ENCODE measurements at places on chromosomes 16 and 17.

DNA sequence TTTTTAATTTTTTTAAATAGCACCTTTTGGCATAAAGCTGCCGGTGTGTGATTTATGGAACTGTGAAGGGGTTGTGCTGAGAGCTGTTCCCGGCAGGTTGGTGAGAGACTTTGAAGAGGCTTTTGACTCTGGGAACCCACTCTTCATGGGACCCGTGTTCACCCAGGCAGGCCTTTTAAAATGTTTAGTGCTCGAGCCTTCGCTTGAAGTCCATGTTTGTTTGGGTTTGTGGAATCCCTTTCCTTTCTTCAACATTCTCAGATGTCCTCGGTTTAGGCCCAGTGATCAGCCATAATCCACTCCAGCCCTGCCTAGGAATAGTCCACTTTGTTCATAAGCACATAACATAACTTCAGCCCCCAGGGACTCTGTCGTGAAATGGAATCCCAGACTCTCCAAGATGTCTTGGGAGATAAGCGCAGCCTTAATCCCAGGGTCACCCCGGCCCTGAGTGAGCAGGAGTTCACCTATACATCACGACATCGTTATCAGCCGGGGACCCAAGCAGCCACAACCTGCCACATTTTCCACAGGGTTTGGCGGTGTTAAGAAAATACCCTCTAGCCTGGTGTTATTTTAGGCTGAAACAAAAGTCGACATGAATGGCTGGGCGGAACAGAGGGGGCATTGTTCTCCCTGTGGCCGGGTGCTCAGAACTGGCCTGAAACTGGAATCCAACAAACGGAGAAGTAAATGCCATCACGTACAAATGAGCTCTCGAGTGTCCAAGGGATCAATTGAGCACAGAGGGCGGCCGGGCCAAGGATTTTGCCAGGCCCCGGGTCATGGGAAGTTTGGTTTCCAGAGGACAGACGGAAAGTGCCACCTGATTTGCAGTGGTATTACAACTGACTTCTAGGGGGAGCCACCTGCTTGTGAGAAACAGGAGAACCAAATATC lies 145.7 kb upstream of the IRX3 start:
- no peak for DNase-seq

DNA sequence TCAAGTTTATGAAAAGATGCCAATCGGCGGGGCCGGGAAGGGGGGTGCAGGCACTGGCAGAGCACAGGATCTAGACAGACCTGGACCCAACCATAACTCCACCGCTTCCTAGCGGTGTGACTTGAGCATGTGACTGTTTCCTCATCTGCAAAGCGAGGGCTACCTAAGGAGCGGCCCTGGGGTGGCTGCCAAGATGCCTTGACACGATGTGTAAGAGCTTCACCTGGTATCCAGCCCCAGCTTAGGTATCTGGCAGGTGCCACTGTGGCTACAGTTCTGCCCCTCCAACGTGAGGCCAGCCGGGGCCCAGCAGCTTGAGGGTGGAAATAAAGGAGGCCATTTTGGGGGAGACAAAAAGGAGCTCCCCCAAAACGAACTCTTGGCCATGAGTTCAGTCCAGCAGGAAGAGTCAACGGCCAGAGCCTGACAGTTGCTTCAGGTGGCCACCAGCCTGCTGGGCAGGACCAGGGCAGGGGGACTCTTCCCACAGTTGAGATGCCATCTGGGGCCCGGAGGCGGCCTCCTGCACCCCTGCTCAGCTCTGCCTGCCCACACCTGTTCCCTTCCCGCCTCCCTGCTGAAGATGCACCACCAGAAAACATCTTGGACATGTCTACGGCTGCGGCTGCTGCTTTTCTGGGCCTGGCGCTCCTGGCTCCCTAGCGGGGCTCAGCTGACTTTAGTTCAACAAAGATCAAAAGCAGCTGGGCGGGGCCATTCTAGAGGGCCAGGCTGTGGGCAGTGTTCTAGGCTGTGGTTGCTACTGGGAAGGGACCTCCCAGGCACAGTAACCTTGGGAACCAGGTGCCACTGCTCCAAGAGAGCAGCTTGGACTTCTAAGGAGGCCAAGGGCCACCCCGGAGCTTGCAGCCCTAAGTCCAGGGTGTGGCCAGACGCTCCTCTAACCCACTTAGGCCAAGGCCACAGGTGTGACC lies 3.4 kb upstream of the MTSS2 start:
- no peak for DNase-seq

DNA sequence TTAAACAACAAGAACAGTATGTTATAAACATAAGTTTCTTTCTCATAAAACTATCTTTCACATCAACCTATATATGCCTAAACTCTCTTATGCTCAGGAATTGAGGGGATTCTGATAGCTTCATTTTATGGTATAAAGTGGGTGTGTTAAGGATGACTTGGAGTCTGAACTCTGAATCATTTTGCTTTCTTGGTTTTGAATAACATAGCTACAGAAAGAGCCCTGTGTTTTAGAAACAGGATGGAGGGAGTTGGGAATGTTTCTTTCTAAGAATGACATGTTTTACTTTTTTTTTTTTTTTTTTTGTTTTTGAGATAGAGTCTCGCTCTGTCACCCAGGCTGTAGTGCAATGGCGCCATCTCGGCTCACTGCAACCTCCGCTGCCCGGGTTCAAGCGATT lies 50.1 kb downstream of the RHOT1 start:
- no peak for DNase-seq

DNA sequence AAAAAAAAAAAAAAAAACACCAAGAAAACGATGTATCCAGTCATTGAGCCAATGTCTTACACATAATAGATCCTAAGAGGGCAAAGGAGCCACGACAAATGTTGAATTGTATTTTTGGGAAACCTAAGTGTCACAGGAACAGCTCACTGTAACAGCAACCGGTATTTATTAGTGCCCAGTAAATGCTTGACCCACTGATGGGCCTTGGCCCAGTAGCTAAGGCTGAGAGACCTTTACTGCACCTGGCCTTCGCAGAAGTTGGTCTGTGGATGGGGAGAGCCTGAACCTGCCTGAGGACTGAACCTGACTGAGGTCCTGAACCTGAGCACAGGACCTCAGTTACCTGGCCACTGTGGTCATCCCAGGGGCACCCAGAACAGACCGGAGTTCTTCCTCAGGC lies 65.0 kb upstream of the TBX2 start:
- DNase-seq = no peak

GRCh38 chr17:17983776-17984175 lies 11.1 kb downstream of the DRC3 start:
- no peak for DNase-seq

- DNase-seq = no peak
These were observed 652 bp downstream of the ARL5C start for GRCh38 chr17:39165178-39165840.
